ENCODE measurements at places on chromosomes 2 and 18.

DNA sequence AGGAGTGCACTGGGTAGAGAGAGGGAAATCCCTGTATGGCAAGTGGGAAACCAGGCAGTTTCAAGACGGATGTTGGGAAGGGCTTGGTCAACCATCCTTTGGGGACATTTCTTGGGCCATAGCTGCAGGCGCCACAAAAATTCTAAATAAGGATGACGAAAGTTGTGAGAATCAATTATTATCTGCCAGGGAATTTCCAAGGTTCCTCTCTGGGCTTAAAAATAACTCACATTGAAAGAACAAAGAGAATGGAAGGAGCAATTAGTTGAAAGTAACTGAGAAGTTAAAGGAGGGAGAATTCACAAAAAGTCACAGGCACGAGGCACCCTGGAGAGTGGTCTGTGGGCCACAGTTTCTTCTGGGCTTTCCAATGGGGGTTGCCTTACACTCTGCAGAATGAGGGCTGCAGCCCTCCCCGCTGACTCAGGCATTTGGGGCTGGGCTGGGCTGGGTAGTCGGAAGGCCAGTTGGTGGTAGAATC lies 195.7 kb downstream of the SMAD7 start:
- DNase-seq: no peak

DNA sequence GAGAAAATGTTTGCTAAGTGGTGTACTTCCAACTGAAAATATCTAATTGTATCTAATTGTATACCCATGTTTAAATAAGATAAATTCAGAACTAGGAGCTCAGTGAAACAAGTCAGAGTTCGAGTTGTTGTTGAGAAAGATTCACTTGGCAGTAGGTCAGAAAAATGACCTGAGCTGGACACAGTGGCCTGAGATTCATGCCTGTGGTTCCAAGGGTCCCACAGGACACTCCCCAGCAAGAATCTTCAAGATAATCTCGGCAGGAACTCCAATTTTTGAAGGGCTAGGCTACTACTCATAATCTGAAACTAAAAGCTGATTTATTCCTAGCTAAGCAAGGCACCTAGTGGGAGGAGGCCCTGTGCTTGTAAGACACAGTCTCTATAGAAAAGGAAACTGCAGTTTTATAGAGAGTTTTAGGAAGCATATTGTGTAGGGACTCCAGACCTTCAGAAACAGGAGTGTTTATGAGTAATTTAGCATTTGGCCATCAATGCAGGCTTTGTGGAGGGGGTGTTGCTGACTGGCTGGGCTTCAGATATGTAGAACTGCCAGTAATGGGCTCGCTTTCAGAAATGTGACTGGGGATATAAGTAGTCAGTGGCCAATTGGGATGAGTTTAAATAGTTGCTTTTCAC lies 43.2 kb downstream of the SP140 start:
- DNase-seq: no peak

GRCh38 chr2:11459816-11460215 lies 6.1 kb downstream of the E2F6 start:
- DNase-seq: no peak

GRCh38 chr18:56662063-56662408 lies 10.9 kb downstream of the WDR7 start:
- no peak for DNase-seq

DNA sequence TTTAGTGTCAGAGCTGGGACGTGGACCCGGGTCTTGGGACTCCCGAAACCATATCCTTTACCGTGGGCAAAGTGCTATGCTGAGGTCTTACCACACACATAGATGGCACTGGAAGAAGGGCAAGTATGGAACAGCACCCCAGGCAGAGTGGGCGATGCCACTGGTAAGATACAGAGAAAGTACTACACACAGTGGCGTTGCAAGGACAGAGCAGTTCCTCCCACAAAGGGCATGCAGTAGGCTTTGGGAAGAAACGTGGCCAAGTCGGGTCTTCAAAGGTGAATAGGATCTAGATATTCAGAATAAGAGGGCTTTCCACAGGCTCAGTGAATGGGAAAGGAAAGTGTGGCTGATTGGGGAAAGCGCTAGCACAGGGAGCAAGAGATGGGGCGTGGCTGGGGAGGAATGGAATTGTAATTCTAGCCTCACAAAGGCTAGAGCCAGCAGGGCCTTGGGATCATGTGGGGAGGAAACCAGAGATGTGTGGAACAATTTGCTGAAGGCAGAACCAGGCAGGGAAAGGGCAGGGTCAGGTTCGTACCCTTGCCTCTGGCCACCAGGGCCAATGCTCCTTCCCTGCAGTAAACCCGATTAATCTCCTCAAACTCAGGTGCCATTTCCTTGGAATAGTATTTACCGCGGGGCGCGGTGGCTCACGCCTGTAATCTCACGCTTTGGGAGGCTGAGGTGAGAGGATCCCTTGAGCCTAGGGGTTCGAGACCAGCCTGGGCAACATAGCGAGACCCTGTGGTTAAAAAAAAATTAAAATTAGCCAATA lies 36.0 kb downstream of the PCBP1 start:
- DNase-seq: no peak

GRCh38 chr2:231680992-231681852 lies 27.1 kb upstream of the PTMA start:
- DNase-seq: no peak

DNA sequence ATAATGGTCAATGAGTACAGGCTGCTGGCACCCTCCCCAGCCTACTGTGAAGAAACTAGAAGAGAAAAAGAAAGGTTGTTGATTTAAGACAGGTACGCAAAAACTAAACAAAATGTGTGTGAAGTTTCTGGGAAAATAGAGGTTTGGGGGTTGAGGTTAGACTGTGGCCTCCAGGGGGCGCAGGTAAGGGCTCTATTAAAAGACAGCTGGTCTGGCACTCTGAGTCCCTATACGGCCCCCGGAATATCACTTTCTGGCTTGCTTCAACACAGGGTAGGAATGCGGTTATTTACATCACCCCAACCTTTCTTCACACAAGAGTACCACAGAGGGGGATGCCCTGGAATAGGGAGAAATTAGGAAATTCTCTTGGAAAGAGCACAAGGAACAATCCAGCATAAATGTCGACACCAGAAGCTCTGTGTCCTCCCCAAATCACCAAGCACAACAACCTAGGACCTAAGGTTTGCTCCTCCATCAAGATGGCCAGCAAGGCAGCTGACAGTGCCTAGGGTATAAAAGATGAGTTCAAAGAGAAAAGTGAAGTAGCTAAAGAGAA lies 480.8 kb upstream of the KLHL29 start:
- DNase-seq: no peak

DNA sequence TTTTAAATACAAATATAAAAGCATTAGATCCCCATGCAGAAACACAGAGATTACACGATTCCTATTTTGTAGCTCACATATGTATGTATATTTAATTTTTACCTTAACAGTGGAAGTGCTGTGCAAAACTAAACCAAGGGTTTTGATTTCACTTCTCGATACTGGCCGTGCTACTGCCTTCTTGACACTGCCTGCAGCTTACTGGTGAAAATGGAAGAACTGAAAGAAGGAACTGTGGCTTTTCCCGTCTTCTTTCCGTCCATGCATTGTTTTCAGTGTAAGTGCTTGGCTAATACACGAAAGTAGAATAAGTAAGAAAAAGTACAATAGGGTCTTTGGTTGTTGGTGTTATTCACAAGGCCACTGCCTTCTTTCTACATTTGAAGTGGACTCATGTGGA lies 129.5 kb downstream of the NDUFA10 start:
- no peak for DNase-seq

GRCh38 chr18:21896732-21897336 lies 156.2 kb downstream of the MIB1 start:
- no peak for DNase-seq

- no peak for DNase-seq
These were observed 829.6 kb upstream of the VRK2 start for GRCh38 chr2:57217013-57217412.

DNA sequence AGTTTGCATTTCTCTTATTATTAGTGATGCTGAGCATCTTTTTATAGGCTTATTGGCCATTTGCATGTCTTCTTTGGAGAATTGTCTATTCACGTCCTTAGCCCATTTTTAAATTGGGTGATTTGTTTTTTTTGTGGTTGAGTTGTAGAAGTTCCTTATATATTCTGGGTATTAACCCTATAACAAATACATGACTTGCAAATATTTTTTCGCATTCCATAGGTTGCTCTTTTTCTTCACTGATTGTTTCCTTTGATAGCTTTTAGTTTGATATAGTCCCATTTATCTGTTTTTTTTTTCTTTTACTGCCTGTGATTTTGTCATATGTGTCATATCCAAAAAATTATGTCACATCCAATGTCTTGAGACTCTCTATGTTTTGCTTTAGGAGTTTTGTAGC lies 243.6 kb downstream of the GPD2 start:
- DNase-seq: no peak

GRCh38 chr2:25373269-25373981 lies 31.7 kb upstream of the DNMT3A start:
- DNase-seq: no peak

DNA sequence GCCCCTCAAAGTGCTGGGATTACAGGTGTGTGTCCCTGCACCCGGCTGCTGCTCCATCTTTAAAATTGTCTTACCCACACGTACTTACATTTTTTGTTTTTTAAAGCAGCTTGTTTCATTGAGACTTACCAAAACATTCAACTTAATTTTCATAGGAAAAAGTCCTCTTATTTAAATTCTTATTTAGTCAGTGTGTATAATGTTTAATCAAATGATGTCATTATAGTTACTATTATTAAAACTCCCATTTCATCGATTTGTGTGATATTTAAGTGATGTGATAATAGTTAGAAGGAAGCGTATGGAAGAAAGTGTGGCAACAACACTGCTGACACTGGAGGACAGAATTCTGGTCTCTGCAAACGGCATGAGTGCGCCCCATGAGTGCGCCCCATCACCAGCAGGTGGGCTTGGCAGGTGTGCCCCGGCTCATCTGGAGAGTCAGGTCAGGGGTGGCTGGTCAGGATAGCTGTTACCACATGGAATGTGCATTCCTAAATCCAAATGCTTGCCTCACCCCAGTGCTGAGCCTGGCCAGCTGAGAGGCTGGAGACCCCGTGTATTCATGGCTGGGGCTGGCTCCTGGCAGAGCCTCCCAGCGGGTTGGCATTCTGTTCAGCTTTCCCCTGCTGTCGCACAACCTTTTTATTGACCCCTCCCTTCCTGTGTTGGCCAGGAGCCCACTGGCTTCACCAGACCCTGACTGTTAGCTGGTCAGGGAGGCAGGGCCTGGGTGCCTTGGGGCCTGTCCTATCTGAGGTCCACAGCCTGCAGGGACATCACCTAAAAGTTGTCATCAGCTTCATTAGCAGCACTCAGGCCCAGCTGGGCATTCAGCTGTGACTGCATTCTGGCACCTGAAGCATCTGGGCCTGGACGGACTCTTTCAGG lies 79.7 kb downstream of the AGAP1 start:
- no peak for DNase-seq

- no peak for DNase-seq
These were observed 733.3 kb downstream of the SUCLG1 start for GRCh38 chr2:83725735-83726134.

GRCh38 chr2:217047209-217047608 lies 187.3 kb upstream of the TNP1 start:
- no peak for DNase-seq

GRCh38 chr2:78476619-78477229 lies 548.8 kb upstream of the REG3G start:
- no peak for DNase-seq

- no peak for DNase-seq
These were observed 75.6 kb downstream of the TMEM247 start for GRCh38 chr2:46555011-46555410.

DNA sequence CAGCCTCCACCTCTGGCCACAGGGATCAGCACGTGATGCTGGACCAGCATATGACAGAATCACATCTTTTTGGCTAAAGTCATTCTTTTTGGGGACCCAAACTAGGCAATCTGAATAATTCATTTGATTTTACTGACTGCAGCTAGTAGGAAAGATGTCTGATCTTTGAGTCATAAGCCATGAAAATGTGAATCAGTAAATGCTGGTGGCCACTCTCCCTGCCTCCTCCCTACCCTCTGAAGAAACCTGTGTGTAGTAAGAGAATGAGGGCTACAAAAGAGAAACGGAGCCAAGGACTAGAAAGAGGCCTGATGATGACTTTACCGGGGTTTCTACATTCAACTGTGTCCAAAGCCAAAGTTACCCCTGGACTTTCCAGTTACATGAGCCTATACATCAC lies 10.1 kb upstream of the LRPPRC start:
- no peak for DNase-seq

- no peak for DNase-seq
These were observed 78.2 kb downstream of the HRH4 start for GRCh38 chr18:24538414-24539264.

DNA sequence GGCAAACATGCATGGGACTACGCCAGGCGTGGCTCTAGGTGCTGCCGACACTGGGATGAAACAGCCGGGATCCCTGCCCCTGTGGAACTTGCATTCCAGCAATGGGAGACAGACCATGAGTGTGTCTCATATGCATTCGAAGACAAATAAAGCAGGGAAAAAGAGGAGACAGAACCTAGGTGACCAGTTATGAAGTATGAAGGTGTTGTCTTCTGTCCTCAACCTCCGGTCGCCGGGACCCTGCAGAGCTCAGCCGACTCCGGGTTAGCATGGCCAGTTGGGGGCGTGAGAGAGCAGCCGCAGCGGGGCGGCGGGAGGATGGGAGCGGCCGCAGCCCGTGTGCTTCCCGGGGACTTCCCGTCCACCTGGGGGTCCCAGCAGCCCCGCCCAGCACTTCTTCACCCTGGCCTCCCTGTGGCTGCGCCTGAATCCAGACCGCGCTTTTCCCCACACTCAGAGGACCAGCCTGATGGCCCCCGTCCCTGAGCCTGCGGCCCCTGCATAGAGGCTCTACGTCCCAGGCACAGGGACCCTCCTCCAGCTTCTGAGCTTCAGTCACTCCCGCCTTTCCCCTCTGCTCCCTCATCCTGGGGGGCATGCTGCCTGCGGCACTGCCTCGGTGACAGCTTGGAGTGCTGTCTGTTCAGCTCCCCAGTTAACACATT lies 11.4 kb downstream of the ID2 start:
- no peak for DNase-seq

- no peak for DNase-seq
These were observed 24.2 kb upstream of the SCN1A start for GRCh38 chr2:166152064-166152463.

GRCh38 chr2:5070257-5070656 lies 621.9 kb upstream of the SOX11 start:
- no peak for DNase-seq

GRCh38 chr2:10935366-10935918 lies 23.7 kb downstream of the KCNF1 start:
- DNase-seq: no peak

All from cerebellar nuclear complex (tissue), 1 donor.